ENCODE measurements at places on chromosomes 1 and 21. TPM values are rescaled to one million over a fixed set of nuclear protein-coding genes. Genes with fewer than 3 reads are reported as not detected.

DNA sequence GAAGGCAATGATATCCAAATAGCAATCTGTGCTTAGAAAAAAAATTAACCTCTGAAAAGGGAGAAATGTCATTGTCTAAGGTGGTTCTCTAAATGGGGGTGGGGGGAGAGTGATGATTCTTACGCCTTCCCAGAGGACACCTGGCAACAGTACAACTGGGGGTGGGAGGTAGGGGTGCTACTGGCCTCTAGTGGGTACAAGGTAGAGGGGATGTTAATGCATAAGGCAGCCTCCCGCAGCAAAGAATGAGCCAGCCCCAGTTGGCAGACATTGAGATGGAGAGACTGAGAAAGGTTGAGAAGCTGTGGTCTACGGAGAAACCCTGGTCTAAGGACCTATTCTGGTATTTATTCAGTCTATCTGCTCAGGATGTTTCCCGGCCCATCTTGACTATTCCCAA lies 472.2 kb upstream of the RUNX1 start:
- DNase-seq = no peak

GRCh38 chr21:43916691-43917514 lies 51.9 kb downstream of the AGPAT3 start:
- peak; percentile 85 for DNase-seq

DNA sequence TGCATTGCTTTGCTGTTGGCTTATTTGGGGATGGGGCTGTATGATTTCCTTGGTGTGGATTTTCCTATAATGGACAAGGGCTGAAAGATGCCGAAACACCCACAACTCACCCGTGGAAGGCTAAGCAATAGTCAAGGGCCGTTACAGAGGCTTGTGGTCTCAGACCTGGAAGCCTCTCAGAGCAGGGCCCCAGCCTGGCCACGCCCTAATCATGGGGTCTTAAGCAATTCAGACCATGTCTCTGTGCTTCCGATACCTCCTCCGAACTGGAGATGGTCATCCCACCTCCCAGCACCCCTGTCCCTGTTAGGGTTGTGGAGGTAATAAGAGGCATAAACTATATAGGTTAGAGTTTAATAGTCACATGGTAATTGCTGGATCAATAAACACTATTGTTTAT lies 3.4 kb downstream of the ABCG1 start:
- no peak for DNase-seq

- DNase-seq = no peak
Measured at GRCh38 chr1:97350662-97351061, 570.2 kb downstream of the DPYD start.

- DNase-seq = no peak
Measured at GRCh38 chr21:16194788-16195537, 465.2 kb downstream of the USP25 start.

DNA sequence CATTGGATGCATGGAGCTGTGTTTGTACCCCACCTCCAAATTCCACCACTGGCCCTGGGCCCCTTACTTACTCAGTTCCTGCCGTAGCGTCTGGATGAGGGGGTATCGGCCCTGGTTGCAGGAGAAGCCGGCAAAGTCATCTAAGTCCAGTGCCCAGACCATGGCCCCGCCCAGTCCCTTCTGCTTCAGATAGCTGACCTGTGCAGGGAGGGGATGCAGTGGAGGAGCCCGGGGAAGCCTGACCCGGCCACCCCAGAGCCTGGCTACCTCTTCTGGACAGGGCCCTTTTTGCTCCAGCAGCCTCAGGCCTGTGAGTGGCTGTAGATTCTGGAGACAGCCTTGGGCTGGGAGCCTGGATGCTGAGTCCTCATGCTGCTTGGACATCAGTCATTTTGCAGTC lies 11.8 kb downstream of the CHIT1 start:
- no peak for DNase-seq

DNA sequence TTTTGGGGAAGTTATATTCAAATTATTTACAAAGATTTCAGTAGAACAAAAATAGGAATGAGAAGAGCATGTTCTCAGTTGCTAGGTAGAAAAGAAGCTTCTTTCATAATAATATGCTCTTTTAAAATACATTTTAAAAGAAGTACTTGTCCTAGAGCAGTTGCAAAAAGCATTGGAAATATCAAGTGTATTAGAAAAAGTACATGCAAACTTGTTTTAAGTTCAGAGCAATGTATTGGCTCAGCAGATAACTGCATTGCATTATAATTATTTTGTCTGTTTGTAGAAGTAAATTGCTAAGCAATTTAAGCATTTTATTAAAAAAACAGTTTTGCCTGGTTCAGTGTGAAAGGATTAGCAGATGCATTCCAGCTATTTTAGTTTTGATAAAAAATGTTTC lies 806.4 kb downstream of the USP25 start:
- no peak for DNase-seq

DNA sequence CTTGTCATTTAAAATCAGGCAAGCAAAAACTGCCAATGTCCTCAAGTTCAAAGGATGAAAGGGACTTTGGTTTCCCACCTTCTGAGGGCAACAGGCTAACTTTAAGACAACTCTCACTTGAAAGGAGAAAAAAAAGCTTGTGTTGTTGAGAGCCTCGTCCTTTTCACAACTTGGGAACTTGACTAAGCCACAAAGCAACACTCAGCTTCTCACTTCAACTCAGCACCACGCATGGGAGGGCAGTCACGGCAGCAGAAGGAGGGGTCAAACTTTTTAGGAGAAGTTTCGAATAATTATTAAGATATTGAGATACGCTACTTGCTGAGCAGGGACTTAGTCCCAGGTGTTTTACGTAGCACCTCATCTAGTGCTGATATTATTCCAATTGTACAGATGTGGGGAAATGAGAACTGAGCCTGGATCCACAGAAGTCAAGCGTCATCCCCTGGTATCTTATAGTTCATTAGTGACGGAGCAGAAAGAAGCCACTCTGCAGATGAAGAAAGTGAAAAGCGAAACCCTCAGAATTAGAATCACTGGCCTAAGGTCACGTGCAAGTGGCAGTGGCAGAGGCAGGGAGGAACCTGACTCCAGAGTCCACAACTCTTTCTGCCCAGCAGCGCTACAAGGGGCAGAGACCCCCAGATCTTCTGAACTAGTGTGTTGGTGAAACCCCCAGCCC lies 83.6 kb downstream of the JAK1 start:
- DNase-seq = no peak

Gene CHI3L1
- 56.4 TPM for total RNA-seq

Gene CD1E
- total RNA-seq = not detected

GRCh38 chr1:62045574-62045973 lies 149.1 kb upstream of the L1TD1 start:
- DNase-seq = no peak

DNA sequence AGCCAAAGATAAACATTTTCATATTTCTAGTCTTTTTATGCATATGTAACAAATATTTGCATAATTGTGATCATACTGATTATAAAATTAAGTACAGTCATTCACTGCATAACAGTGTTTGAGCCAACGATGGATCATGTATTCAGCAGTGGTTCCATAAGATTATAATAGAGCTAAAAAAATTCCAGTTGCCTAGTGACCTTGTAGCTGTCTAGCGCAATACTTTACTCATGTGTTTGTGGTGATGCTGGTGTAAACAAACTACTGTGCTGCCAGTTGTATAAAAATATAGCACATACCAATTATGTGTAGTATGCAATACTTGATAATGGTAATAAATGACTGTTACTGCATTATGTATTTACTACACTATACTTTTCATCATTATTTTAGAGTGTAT lies 2.1 kb upstream of the S100A10 start:
- DNase-seq = no peak

DNA sequence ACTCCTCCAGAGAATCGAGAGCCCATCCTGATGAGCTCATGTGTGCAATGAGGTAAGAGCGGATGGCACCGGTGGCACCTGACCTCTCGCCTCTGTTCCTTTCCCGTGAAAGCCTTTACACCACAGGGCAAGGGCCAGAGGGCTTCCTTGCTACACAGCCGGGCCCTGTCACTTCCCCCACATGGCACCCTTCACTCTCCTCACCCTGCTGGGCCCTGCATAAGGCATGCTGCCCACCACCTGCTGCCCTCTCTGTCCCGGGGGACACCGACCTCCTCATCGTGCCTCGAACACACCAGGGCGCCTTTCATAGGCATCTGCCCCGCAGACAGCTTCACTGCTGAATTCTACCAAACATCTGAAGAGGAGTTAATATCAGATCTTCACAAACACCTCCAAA lies 45.1 kb upstream of the C1orf174 start:
- DNase-seq = no peak

Gene C8A
- total RNA-seq = not detected

Gene NTRK1
- 1.2 TPM for total RNA-seq

Gene RAVER2
- total RNA-seq = 10.5 TPM

GRCh38 chr1:101993710-101994109 lies 3.0 kb downstream of the OLFM3 start:
- no peak for DNase-seq

DNA sequence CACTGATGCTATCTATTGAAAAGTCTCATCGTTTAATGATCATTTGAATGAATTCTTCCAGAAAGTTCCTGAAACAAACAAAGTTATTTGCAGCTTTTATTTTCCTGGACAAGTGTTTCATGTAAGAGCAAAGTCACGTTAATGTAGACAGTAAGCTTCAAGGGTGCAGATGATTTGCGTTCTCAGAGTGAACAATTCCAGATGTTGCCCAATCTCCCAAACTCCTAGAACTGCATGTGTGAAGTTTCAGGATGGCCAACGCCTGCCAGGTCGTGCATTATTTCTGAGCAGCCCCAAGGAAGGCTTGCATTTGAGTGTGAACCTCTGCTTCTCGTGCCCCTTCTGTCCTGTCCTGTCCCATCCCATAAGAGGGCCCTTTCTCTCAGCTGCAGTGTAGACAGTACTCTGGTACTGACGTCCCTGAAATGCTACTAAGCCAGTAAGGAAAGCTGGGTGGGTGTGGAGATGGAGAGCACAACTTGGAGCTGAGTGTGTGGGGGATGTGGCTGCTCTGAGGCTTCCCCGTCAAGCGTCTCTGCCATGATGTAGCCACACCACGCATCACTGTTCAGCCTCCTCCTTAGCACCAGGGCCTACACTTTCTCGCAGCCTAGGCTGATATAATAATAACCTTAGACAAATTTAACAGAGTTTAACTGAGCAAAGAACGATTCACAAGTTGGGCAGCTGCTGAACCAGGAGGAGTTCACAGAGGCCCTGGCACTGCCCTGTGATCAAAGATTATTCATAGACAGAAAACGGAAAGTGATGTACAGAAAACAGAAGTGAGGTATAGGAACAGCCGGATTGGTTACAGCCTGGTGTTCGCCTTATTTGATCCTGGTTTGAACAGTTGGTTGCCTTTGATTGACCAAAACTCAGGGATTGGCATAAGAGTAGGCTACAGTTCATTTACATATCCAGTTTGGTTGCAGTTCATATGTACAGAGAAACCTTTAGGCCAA lies 50.4 kb downstream of the RHOU start:
- no peak for DNase-seq

DNA sequence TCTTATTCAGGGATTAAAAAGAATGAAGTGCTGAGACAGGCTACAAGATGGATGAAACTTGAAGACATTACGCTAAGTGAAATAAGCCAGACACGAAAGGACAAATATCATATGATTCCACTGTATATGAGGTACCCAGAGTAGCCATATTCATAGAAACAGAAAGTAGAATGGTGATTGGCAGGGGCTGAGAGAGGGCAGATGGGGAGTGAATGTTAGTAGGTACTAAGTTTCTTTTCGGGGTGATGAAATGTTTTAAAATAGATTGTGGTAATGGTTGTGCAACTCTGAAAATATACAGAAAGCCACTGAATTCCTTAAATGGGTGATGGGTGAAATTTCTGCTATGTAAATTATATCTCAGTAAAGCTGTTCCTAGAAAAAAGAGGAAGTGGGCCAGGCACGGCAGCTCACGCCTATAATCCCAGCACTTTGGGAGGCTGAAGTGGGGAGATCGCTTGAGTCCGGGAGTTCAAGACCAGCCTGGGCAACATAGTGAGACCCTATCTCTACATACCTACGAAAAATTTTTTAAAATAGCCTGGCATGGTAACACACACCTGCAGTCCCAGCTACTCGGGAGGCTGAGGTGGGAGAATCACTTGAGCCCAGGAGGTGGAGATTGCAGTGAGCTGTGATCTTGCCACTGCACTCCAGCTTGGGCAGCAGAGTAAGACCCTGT lies 15.9 kb downstream of the SLC27A3 start:
- peak; percentile 65 for DNase-seq

DNA sequence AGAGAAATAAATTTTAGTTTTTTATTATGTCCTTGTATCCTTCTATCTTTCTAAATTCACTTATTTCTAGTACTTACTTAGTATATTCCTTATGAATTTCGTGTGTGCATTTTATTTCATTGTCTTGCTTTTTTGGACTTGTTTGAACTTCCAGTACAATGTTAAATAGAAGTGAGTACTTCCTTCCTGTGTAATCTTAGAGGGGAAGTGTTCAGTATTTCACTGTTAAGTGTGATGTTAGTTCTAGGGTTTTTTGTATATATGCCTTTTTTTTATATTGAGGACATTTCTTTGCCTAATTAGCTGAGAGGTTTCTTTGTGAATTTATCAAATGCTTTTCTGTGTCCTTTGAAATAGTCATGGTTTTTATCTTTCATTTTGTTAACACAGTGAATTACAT lies 10.7 kb downstream of the LYPLAL1 start:
- DNase-seq = no peak

- no peak for DNase-seq
Measured at GRCh38 chr1:21027805-21028204, 148.9 kb downstream of the EIF4G3 start.

Gene RNU1-2
- total RNA-seq = under 0.01 TPM

DNA sequence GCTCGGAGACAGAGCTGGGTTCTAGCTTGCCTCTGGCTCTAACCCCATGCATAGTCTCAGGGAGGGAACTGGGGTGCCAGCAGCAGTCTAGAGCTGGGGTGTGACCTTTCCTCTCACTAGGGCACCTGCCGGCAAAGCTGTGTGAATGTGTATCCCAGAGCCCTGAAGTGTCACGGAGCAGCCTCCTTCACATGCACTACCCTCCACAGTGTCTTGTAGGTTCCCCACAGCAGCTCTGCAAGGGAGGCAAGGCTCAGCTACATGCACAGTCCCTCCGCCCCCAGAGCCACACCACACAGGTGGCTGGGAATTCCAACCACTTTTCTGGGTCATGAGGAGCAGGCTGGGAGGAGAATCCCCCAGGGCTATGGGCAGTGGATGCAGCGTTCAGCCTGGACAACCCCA lies 7.7 kb upstream of the HPCA start:
- DNase-seq = no peak

- no peak for DNase-seq
Measured at GRCh38 chr1:226233293-226233692, 9.8 kb downstream of the MIXL1 start.

Gene TOR3A
- 27.2 TPM for total RNA-seq

DNA sequence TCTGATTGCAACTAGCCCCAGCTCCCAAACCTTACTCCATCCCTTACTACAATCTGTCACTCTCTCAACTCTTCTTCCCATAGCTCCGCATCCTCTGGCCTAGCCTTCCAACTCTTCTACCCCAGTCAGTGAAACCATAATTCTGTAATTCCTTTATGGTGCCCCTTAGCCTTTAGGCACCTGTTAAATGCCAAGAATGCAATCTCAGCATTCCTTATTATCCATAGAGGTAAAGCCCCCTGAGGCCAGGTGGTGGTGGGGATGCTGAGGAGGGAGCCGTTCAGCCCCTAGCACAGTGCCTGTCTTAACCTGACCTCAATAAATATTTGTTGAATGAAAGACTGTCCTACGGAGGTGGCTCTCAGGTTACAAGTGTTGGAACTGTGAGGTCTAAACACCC lies 14.0 kb downstream of the ATP1A2 start:
- no peak for DNase-seq

Gene PLA2G2C
- not detected for total RNA-seq

Gene AQP10
- total RNA-seq = 0.29 TPM
